ENCODE measurements at places on chromosomes 6 and 20.

DNA sequence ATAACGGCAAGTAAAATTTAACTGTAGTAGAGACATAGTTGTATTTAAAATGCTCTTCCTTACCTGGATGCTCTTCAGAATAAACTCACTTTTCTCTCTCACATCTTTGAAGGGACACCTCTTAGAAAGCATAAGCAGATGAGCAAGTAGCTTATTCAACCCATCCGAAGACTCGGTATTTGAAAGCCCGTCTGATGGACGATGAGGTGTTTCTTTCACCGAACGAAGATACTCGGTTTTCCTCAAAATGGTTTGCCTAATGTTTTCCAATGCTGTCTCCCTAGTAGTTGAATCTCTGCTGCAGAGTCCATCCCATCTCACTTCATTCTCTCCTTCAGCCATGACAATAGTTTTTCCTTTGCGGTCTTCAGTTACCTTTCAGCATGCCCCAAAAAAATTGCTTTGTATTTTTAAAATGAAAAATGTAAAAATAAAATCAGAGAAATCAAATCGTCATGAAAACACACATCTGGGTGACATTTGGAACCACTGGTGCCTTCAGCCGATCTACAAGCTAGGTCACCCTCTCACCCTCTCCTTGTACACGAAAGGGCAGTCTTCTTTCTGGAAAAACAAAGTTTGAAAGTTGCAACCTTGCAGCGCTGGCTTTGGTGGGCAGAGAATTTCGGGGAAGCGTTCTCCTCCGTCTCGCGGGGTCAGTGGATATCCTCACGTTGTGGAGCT lies 772 bp downstream of the SESN1 start:
- no peak for DNase-seq

GRCh38 chr6:17886891-17887290 lies 100.5 kb downstream of the KIF13A start:
- DNase-seq: no peak

DNA sequence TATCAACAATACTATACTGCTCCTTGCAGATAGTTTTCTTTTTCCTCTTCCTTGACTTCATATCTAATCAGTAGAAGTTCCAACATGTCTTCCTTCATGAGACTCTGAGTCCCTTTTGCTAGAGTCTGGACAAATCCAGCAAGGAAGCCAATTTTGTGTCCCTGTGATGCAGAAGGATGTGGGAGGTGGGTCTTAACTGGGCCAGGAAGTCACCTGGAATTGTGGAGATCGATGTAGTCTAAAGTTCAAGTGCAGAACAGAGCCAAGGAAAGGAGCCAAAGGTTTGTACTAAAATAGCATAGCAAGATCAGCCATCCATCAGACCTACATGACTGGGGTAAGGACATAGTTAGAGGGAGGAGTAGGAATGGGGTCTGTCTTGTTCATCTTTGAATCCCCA lies 37.6 kb downstream of the SPTLC3 start:
- DNase-seq: no peak

DNA sequence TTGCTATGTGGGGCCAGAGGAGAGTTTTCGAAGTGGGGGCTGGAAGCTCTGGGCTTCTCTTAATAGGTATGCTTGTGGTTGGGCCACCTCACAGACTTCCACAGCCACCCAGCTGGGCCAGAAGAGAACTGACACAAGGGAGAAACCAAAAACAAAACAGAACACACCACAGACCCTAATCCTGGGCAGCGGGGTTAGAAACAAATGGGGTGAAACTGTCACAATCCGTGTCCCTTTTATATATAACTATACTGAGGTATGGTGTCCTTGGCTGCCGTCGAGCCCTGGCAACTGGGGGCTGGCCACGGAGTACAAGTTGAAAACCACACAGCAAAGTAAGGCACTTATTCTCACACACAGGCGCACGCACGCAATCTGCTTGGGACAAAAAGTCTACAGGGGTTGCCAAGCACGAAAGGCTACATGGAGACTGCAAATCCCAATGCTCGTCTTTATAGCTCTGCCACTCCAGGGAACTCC lies 78.3 kb downstream of the TRAM2 start:
- no peak for DNase-seq

- DNase-seq: no peak
Measured at GRCh38 chr6:15626878-15627674, 35.8 kb downstream of the DTNBP1 start.

- no peak for DNase-seq
Measured at GRCh38 chr6:133052465-133052864, 188.7 kb upstream of the EYA4 start.

GRCh38 chr6:7725412-7725811 lies 487 bp upstream of the BMP6 start:
- no peak for DNase-seq

Data from AG09319 (cell line).